Neural crest cell (in vitro differentiated cells): ENCODE measurements at places on chromosomes 5 and 9. TPM values are rescaled to one million over a fixed set of nuclear protein-coding genes. Genes with fewer than 3 reads are reported as not detected.

DNA sequence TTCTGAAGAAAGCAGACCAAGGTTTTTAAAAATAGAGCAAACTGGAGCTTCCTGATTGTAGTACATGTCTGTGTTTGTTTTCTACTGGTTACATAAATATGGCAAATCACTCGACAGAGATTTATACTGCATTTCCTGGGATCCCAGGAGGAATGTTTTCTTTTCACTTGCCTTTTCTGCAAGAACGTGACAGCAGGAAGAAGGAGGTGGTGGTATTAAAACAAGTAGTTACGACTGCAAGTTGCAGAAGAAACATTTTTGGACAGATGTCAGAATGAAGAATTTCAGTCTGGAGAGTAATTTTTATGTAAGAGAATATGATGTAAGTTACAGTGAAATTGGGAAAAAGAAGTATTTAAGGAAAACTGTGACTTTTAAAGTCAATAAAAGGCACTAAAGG is 253.7 kb upstream of the NFIL3 start:
- H3K4me3 ChIP-seq: no peak overlapping the region
- H3K36me3 ChIP-seq: no peaks in the 10 kb centered on the region
- DNase-seq: no peak
- H3K27me3 ChIP-seq: peaks cover 7% of the 10 kb centered on the region
- peaks cover 22% of the 10 kb centered on the region for H3K4me1 ChIP-seq
- H3K27ac ChIP-seq: no peak overlapping the region

DNA sequence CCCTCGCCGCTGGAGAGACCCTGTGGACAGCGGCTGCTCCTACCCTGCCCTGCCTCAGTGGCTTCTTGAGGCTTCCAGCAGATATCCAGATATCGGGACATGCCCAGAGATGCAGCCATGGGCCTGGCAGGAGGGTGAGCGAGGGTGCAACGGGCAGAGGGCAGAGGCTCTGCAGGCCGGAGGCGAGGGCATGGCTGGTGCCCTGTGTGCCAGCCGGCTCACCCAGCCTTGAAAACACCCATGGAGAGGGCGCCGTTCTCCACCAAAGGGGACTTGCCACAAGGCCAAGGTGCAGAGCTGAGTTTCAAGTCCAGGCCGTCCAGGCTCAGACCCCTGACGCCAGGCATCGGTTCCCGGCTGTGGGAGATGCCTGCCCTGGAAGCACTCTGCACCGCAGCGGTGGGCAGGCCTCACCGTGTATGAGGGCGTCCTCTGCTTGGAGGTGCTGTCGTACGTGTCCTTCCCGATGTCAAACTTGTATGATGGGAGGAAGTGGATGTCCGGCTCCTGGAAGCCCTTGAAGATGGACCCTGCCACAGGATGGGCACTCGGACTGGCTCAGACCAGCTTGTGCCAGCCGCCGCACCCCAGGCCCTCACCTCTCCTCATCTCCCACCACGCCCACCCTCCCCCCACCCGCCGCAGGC is 8.9 kb downstream of the INPP5E start:
- DNase-seq: no peak
- no peak overlapping the region for H3K27ac ChIP-seq
- H3K4me3 ChIP-seq: peak overlapping the region; percentile 35
- H3K27me3 ChIP-seq: no peaks in the 10 kb centered on the region

GRCh38 chr5:73188764-73189531 is 16.0 kb downstream of the TMEM174 start:
- no peak overlapping the region for H3K27ac ChIP-seq
- no peak overlapping the region for H3K4me3 ChIP-seq
- peaks cover 7% of the 10 kb centered on the region for H3K36me3 ChIP-seq

DNA sequence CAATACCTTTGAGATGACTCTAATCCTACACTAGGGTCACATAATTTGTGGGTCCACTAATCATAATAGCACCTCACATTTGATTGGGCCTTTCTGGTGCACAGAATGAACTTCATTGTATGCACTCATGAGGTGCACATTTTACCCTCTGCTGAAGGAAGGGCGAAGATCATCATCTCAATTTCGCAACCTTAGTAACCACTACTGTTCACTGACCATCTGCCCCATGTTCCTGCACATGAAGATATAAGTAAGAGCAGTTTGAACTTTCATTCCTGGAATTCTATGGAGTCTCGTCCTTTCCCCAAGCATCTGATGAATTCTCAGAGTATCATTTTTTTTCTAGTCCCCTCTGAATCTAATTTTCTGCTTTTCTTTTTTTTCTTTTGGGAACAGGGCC is 21.2 kb downstream of the GAS1 start:
- no peak for DNase-seq
- H3K36me3 ChIP-seq: peaks cover 4% of the 10 kb centered on the region
- H3K4me1 ChIP-seq: peaks cover 7% of the 10 kb centered on the region
- no peak overlapping the region for H3K4me3 ChIP-seq
- H3K27me3 ChIP-seq: no peaks in the 10 kb centered on the region
- no peak overlapping the region for H3K27ac ChIP-seq

GRCh38 chr9:107237873-107238272 is 45.2 kb upstream of the RAD23B start:
- H3K27ac ChIP-seq: no peak overlapping the region
- no peak overlapping the region for H3K4me3 ChIP-seq
- peaks cover 4% of the 10 kb centered on the region for H3K4me1 ChIP-seq
- H3K27me3 ChIP-seq: no peaks in the 10 kb centered on the region
- no peaks in the 10 kb centered on the region for H3K36me3 ChIP-seq

DNA sequence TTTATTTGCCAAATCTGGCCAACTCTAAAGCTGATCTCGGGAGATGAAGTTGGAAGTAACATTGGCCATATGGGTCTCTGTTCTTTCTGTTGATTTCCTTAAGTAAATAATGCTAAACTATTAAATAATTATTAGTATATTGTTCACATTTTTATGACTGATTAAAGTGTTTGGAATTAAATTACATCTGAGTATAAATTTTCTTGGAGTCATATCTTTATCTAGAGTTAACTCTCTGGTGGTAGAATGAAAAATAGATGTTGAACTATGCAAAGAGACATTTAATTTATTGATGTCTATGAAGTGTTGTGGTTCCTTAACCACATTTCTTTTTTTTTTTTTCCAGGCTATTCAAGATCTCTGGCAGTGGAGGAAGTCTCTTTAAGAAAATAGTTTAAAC is 9.3 kb upstream of the FGF18 start:
- no peak for DNase-seq
- H3K27ac ChIP-seq: no peak overlapping the region
- no peaks in the 10 kb centered on the region for H3K27me3 ChIP-seq
- no peak overlapping the region for H3K4me3 ChIP-seq

DNA sequence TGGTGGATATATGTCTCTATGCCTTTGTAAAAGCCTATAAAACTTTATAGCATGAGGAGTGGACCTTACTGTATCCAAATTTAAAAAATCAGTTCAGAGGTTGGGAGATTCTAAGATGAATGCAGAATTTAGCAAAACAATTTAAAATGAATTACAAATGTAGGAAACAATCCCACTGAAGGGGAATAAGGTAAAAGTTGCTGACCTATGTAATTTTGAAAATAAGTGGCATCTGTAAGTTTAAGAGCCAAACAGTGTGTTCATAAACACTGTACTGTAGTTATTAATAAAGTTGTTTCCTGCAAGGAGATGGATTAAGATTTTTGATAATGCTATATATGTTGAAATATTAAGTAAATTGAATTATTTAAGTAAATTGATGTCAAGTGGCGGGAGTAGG is 4.6 kb downstream of the IFNW1 start:
- DNase-seq: no peak
- no peak overlapping the region for H3K4me3 ChIP-seq
- H3K36me3 ChIP-seq: no peaks in the 10 kb centered on the region

GRCh38 chr5:141349917-141350619 is at the start of gene PCDHGB1:
Gene PCDHGB1, plus strand, starts transcription at chr5:141350099. Its CDS starts 162 bp downstream, at chr5:141350261.
- H3K4me3 ChIP-seq: peak within 1 kb of the TSS; percentile 69
- DNase-seq: peak; percentile 21
- peaks cover 31% of the 10 kb centered on the region for H3K36me3 ChIP-seq

- no peak overlapping the region for H3K27ac ChIP-seq
- peaks cover 15% of the 10 kb centered on the region for H3K4me1 ChIP-seq
Measured at GRCh38 chr9:91676046-91676445, 252.4 kb upstream of the NFIL3 start.

- peaks cover 11% of the 10 kb centered on the region for H3K36me3 ChIP-seq
- no peaks in the 10 kb centered on the region for H3K27me3 ChIP-seq
- no peaks in the 10 kb centered on the region for H3K4me1 ChIP-seq
- no peak overlapping the region for H3K4me3 ChIP-seq
- H3K27ac ChIP-seq: no peak overlapping the region
- DNase-seq: no peak
Measured at GRCh38 chr5:15995341-15996052, 184.1 kb downstream of the MARCHF11 start.

GRCh38 chr5:93053825-93054224 is 527.2 kb downstream of the NR2F1-AS1 start:
- DNase-seq: no peak
- peaks cover 3% of the 10 kb centered on the region for H3K36me3 ChIP-seq
- no peak overlapping the region for H3K27ac ChIP-seq
- H3K27me3 ChIP-seq: no peaks in the 10 kb centered on the region
- H3K4me1 ChIP-seq: peaks cover 6% of the 10 kb centered on the region

DNA sequence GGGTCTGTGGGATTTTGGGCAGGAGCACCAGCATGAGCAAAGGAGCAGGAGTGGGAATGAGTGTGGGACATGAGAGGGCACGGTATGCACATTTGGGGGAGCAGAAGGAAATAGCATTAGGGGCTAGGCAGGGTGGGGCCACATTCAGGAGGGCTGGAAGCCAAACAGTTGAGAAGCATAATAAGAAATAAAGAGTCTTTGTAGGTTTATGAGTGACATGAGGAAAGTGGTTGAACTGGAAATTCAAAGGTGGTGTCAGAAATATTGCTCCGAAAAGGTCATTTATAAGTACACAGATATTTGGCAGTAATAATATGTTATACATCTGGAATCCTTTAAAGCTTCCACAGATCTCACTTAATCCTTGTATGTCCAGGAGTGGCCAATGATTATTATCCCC is 26.4 kb downstream of the ARHGEF28 start:
- H3K4me3 ChIP-seq: no peak overlapping the region
- no peaks in the 10 kb centered on the region for H3K36me3 ChIP-seq
- H3K27me3 ChIP-seq: peaks cover 3% of the 10 kb centered on the region

DNA sequence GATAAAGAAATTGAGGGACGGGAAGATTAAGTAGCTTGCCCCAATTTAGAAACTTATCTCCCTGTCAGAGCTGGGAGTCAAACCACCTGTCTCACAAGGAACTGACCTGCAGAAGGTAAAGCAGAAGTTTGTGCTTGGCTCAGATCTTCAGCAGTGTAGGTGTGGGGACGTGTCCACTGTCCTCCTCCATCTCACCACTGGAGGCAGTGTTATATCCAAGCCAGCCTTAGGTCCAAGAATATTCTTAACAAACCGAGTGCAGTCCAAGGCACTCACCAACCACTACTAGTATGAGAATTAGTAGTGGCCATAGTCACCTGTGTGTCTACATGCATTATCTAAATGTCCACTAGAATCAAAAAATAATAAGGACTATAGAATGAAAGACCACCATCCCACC is 86.3 kb upstream of the IRX1 start:
- no peak overlapping the region for H3K27ac ChIP-seq
- H3K27me3 ChIP-seq: no peaks in the 10 kb centered on the region

DNA sequence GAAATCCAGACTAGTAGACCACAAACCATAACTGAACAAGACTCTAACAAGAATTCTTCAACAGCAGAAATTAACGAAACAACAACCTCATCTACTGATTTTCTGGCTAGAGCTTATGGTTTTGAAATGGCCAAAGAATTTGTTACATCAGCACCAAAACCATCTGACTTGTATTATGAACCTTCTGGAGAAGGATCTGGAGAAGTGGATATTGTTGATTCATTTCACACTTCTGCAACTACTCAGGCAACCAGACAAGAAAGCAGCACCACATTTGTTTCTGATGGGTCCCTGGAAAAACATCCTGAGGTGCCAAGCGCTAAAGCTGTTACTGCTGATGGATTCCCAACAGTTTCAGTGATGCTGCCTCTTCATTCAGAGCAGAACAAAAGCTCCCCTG is 68.6 kb downstream of the VCAN start:
- H3K36me3 ChIP-seq: peaks cover 57% of the 10 kb centered on the region
- DNase-seq: no peak
- H3K4me3 ChIP-seq: no peak overlapping the region

DNA sequence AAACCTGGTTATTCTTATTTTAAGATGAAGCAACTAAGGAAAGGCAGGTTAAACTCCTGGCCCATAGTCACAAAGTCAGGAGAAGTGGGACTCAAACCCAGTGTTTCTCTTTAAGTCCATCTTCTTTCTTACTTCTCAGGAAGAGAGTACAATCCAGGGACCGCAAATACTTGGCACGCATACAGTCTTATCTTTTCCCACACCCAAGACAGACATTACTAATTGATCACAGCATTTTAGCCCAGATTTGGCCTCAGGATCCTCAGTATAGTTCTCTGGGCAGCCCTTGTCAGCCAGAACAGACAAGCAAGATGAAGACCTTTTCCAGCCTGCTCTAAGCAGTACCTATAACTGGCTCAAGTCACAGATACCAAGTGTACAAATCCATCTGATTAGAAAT is 125.5 kb upstream of the RAI14 start:
- no peak overlapping the region for H3K27ac ChIP-seq
- no peaks in the 10 kb centered on the region for H3K36me3 ChIP-seq
- no peaks in the 10 kb centered on the region for H3K27me3 ChIP-seq
- no peak overlapping the region for H3K4me3 ChIP-seq

GRCh38 chr5:170437621-170438375 is 48.6 kb upstream of the KCNMB1 start:
- DNase-seq: no peak
- no peak overlapping the region for H3K4me3 ChIP-seq
- H3K36me3 ChIP-seq: no peaks in the 10 kb centered on the region

TNFSF15 gene
- total RNA-seq: not detected in 2 replicates

FCN2 gene
- not detected in 2 replicates for total RNA-seq

CAVIN4 gene
- total RNA-seq: 7.0 and 7.2 TPM in 2 replicates

ANKH gene
- 28.6 and 32.3 TPM in 2 replicates for total RNA-seq

ZNF169 gene
- total RNA-seq: 5.9 and 7.6 TPM in 2 replicates

CEL gene
- total RNA-seq: 3.5 and 3.6 TPM in 2 replicates

ADCY2 gene
- total RNA-seq: 2.1 and 3.5 TPM in 2 replicates

ARL14EPL gene
- not detected in 2 replicates for total RNA-seq

LCN1 gene
- not detected in 2 replicates for total RNA-seq

RAB3C gene
- total RNA-seq: 13.6 and 21.7 TPM in 2 replicates

FAM163B gene
- not detected in 2 replicates for total RNA-seq
